ENCODE measurements at places on chromosomes 11 and 22. TPM values are rescaled to one million over a fixed set of nuclear protein-coding genes. Genes with fewer than 3 reads are reported as not detected.

Gene SOX10
- total RNA-seq, result not detected

Gene IL18
- not detected for total RNA-seq

Gene RIMBP3C
- 4.9 TPM for total RNA-seq

Gene FOXR1
- not detected for total RNA-seq

Gene OR6A2
- total RNA-seq, result not detected

Gene OR2AG1
- not detected for total RNA-seq

Gene ASCL2
- total RNA-seq, result not detected

Gene SEPTIN3
- 0.81 TPM for total RNA-seq

Gene CTSW
- 30.1 TPM for total RNA-seq
